ENCODE measurements at places on chromosomes 3 and 15.

DNA sequence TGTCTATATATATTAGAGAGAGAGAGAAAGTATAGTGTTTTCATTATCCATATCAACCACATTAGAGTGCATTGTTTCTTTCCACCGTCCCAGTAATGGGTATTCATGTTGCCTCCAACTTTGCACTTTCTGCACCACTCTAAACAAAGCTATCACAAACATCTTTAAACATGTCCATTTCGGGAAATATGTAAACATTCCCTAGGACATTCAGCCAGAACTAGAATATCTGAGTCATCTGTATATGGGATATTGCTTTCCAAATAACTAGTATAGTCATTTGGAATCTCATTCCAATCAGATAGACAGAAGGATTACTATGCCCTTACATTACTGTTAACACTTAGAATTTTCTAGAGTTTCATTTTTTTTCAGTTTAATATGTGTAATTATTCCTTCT lies 914.9 kb upstream of the EPHA6 start:
- DNase-seq, result no peak

DNA sequence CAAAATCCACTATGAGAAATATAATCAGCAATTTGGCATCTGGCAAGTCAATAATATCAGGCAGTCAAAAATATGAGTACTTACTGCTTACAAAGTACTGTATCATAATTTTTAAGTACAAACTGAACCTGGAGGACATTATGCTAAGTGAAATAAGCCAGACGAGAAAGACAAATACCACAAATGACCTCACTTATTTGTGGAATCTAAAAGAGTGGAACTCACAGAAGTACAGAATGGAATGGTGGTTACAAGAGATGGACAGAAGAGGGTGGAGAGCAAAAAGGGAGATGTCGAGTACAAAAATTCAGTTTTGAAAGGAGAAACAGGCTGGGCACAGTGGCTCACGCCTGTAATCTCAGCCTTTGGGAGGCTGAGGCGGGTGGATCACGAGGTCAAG lies 12.4 kb downstream of the PCYT1A start:
- no peak for DNase-seq

DNA sequence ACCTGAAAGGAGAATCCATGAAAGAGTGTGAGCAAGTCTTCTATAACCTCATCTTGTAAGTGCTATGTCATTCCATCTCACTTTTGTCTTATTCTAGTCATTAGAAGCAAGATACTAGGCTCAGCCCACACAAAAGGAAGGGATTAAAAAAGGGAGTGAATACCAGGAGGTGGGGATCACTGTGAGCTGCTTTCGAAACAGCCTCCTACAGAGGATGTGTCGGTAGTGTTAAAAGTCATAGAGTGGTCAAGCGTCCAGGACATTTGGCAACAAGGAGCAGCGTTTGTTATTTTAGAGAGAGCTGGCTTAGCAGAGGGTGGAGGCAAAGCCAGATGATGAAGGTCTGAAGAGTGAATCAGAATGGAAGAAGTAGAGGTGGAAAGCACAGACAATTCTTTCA lies 11.7 kb upstream of the ZNF148 start:
- DNase-seq, result no peak

DNA sequence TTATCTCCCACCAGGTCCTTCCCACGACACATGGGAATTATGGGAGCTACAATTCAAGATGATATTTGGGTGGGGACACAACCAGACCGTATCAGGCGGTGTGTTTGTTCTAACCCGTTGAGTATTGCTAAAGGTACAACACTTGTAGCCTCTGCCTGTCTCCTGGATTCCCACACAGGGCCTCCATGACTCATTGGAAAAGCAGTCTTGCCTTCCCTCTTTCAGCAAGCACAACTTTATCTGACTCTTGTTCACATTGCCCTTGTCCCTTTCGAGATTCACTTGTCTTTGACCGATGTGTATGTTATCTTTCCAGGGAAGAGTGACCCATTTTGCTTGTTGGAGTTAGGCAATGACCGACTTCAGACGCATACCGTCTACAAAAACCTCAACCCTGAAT lies 152.3 kb downstream of the MCTP2 start:
- no peak for DNase-seq

DNA sequence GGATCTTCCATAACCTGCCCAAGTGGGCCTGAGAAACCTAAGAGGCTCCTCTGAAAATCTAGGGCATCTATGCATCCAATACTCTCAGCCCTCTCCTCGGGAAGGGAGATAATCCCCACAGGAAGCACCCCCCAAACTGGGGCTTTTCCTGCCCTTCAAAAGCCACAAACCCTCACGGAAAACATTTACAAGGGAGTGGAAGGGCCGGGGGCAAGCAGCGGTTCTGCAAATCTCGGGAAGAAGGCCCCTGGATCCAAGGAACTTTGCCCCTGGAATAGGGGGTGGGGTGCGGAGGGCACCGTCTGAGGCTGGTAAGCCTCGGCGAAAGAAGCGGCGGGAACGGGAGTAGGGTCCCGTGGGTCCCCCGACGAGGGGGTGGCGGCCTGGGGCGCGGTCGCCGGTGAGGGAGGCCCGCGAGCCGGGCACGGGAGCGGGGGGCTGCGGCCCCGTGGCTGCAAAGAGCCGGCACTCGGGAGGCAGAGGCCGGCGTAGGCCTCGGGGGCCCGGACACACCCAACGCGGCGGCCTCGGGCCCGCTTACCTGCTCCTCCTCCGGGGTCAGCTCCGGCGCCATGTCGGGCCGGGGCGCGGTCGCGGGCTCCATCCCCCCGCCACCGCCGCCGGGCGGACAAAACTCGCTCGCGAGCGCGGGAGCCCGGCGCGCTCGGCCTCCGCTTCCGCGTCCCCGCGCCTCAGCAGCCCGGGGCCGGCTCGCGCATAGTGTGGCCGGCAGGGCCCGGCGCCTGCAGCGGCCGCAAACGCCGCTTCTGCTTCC lies 755 bp downstream of the PTPN9 start:
- peak; percentile 23 for DNase-seq

GRCh38 chr3:119296727-119297122 lies 2.5 kb downstream of the ARHGAP31 start:
- DNase-seq, result no peak

All from GDM1 (cell line).